ENCODE measurements at places on chromosomes 5 and 9.

DNA sequence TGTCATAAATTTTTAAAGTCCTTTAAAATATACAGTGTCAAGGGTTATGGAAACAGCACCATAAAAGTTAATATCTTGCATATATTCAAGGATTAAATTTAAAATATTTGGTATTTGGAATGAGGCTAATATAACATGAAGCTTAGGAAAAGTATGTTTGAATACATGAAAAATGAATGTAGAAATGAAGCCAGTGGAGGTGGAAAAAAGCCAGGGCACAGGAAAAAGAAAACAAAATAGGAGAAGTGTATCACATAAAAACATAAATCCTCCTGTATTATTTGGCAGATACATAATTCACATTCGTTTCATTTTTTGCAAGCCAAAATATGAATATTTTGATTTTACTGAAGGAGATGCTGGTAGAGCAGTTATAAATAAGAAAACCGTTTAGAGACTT is 587.0 kb upstream of the ZNF608 start:
- no peak for DNase-seq

DNA sequence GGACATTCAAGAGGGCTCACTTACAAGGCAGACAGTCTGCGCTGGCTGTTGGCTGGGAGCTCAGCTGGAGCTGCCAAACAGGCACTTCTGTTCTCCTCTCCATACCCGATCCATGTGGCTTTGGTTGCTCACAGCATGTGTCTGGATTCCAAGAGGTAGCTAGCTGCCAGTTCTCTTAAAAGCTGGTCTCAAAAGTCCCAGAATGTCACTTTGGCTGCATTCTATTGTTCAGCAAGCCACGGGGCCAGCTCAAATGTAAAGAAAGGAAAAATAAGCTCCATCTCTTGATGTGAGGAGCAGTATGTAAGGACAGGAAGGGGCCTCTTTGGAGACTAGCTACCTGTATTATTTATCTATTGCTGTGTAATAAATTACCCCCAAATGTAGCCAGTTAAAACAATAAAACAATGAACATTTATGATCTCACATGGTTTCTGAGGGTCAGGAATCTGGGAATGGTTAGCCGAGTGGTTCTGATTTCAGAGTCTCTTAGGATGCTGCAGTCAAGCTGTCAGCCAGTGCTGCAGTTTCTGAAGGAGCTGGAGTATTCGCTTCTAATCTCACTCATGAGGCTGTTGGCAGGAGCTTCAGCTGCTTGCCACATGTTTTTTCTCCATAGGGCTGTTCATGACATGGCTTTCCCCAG is 112.7 kb upstream of the CLINT1 start:
- DNase-seq: no peak

DNA sequence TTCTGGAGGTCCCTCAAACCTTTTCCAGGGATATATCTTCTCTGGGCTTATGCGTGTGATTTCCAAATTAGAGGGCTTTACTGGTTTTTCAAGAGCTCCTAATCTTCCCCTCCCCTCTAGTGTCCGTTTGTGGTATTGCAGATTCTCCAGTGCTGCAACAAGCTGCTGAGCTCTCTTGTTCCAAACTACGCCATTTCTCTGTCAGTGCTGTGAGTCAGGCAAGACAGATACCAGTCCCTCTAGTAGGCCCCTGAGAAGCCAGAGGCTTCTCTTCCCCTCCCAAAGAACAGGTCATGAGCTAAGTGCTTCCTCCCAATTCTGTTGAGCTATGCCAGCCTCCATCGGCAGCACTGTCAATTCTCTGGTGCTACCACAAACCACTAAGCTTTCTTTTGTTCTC is 149.5 kb downstream of the FANCC start:
- DNase-seq: peak; percentile 63

DNA sequence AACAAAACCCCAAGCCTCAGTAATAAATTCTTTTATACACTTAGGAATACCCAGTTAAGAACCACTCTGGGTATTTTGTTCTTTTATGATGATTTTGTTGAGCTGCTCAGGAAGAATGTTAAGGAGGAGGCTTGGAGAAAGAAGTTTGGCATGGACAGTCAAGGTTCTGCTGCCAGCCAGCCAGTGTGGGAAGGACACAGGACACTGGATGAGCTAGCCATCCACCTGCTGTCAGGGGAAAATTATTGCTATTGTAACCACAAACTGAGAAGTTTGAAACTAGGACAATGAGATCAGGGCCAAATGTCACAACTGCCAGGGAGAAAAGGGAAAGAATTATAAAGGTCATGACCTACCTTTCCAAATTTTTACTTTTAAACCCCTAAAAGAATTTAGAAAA is 25.9 kb upstream of the ADAMTSL1 start:
- DNase-seq: no peak

Data from NCI-H226 (cell line).